ENCODE measurements at places on chromosomes 11 and 22.

GRCh38 chr11:93514712-93515111 is 28.5 kb downstream of the SMCO4 start:
- no peak for DNase-seq

DNA sequence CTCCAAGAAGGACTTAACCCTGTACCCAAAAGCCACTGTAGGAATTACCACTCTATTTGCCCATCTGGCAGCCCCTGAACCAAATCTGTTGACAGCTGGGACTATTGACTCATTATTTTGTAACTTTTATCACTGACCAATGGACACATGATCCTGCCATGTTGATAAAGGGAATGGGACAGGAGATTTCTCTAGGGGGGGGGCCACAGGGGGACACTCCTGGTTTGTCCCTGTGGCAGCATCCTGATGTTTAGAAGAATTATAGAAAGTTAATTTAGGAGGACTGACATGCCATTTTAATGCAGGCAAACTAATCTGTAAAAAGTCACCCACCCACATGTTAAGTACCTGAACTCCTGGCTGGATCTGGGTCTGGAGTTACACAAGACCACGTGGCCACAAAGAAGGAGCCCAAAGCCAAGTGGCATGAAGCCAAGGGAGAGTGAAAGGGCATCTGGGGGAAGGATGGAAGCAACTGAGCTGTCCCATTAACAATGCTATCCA is 558.1 kb downstream of the ETS1 start:
- no peak for DNase-seq

- DNase-seq, result no peak
Measured at GRCh38 chr22:50246242-50247175, 1.7 kb upstream of the TUBGCP6 start.

DNA sequence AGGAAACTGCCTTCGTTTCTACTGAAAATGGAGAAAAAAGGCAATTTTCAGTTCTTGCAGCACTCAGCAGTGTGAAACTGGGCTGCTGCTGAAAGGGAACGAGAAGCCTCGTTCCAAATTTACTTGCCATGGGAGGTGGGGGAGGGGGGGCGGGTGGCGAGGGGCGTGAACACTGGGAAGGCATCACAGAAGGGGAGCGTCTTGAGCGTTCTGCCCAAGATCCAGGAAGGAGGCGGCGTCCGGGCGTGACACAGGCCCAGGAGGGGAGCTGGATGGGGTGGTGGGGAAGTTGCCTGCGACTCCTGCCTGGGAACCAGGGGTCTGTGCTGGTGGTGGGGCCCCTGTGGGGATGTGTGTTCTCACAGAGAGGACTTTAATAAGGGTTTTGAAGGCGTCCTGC is 213.5 kb downstream of the CTTN start:
- DNase-seq, result no peak

DNA sequence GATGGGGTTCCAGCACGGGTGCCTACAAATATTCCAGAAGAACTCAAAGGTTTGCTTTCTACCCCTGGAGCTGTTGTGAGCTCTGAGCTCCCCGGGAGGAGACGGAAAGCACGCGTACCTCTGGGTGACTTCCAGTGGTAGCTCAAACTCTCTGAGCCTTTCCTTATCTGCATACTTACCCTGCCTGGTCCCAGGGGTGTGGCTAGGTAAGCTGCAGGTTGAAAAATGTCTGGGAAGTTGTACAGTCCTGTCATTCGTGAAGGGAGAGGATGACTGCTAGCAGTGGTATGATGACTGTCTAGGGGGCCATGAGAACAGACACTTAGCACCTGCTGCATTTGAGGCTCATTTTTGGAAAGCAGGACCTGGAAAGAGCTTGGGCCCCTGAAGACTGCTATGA is 111.5 kb downstream of the DSCAML1 start:
- no peak for DNase-seq

GRCh38 chr11:121588747-121589146 is 136.0 kb upstream of the SORL1-AS1 start:
- DNase-seq, result no peak

DNA sequence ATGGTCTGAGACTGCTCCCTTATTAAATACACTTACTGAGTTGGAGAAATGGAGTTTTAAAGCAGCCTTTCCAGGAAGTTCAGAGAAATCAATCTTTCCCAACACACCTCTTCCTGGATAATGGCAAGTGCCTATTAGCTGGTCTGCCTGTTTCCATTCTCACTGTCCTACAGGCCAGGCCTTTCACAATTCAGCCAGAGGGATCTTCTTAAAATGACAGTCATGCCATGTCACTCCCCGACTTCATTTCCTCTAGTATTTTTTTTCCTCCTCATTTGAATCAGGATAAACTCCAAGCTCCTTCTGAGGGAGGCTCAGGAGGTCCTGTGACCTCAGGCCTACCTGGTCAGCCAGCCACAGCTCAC is 62.6 kb downstream of the FDX1 start:
- DNase-seq, result no peak

- DNase-seq, result no peak
Measured at GRCh38 chr11:115220423-115220822, 283.8 kb downstream of the CADM1 start.

- peak; percentile 38 for DNase-seq
Measured at GRCh38 chr11:8812438-8812837, 98.6 kb upstream of the AKIP1 start.

- DNase-seq, result no peak
Measured at GRCh38 chr22:39925273-39925672, 24.4 kb downstream of the GRAP2 start.

DNA sequence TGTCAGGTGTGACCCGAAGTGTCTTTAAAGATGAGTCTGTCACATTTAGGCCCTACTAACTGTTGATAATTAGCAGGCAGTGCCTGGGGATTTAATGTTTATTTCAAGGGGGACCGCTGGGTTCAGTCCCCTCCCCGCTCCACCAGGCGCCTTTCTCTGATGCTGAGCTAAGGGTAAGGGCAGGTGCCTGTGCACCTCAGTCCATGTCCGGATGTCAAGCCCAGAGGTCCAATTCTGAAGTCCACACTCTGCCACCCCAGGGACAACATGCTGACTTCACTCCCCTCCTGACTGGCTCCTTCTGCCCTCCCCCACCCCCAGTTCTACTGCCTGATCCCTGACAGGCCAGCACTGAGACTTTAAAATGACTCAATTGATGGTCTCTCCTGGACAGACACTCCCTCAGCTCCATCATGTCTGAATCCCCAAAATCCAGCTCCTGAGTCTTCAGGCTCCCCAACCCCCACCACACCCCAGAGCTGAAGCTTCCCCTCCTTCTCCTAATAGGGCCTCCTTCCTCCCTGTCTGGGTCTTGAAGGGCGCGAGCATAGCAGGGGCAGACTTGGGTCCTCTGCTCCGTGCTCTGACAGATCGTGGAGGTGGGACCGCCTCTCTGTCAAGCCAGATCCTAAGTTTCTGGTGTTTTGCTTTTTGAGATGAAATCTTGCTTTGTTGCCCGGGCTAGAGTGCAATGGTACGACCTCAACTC is 49.8 kb upstream of the ANO1 start:
- no peak for DNase-seq

- DNase-seq, result no peak
Measured at GRCh38 chr11:71410363-71410966, 37.7 kb downstream of the DHCR7 start.

GRCh38 chr11:936199-936598 is 10.5 kb downstream of the AP2A2 start:
- DNase-seq, result no peak

DNA sequence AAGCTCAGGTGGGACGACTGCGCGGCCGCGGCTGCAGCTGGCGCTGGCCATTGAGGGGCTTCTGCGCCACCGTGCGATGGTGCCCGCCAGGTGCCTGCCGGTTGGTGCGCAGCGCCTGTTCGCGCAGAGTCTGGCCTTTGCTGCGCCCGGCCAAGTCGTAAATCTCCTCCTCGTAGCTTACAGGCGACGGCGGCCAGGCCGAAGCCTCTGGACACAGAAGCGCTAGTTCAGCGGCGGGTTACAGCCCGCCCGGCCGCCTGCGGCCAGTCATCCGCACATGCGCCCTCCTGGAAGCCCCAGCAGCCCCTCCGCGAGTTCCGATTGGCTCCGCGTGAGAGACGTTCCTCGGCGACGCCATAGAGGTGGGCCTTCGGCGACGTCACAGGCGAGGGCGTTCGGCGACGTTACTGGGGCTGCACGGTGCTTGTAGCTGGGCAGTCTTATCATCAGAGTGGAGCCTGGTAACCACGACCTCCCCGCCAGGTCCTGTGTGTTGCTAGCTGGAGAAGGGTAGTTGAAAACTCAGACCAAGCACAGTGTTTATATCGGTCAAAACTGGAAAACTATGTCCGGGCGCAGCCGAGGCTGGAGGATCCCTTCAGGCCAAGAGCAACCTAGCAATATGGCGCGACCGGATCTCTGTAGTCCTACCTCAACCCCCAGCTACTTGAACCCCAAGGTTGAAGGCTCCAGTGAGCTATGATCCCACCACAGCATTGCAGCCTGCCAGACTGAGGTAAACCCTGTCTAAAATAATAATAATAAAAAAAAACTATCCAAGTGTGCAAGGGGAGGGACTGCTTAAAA is 265.7 kb downstream of the OR4C45 start:
- DNase-seq, result no peak

GRCh38 chr22:36194971-36195370 is 6.6 kb downstream of the APOL4 start:
- peak; percentile 47 for DNase-seq

DNA sequence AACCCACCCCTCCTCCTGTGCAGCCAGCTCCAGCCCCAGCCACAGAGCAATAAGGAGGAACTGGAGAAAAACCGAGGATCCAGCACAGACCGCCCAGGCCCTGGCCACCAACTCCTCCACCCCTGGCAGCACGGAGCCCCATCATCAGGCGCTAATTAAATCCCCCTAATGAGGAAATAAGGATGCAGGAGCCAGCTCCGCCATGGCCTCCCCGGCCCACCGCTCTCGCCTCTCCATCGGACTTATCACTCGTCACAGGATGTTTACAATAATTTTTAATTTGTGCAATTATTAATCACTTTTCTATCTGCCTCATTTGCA is 42.6 kb downstream of the BUD13 start:
- no peak for DNase-seq

DNA sequence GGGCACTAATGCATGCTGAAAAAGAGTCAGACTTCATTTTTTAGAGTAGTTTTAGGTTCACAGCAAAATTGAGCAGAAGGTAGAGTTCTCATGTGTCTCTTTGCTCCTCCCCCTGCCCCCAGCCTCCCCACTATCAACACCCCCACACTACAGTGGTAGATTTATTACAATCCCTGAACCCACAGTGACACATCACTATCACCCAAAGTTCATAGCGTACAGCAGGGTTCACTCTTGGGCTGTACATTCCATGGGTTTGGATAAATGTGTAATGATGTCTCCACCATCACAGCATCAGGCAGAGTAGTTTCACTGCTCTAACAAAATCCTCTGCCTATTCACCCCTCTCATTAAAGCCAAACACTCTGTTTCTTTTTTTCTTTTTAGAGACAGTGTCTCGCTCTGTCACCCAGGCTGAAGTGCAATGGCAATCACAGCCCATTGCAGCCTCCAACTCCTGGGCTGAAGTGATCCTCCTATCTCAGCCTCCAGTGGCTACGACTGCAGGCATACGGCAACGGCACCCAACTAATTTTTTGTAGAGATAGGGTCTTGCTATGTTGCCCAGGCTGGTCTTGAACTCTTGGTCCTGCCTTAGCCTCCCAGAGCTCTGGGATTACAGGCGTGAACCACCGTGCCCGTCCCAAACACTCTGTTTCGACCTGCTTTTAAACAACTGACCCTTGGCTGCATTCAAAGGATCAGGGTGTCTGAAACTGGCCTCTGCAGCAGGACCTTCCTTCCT is 4.1 kb downstream of the BEST1 start:
- no peak for DNase-seq

GRCh38 chr11:9386901-9387300 is 2.4 kb downstream of the IPO7 start:
- DNase-seq, result no peak

DNA sequence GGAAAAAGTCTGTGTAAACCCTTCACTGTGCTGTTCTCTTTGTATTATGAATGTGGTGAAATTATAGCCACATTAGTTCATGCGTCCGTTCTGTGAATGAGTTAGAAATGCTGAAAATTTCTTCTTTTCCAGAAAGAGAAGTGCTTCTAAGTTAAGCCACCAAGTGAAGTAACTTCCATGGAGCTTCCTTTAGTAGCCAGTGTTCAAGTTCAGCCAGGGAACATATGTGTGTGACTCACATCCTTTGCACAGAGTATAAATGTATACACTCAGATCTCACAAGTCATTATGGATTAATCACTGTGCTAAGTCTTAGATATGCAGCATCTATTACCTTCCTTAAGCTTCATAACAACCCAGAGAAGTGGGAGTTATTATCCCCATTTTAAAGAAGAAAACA is 3.1 kb upstream of the MMP8 start:
- no peak for DNase-seq

DNA sequence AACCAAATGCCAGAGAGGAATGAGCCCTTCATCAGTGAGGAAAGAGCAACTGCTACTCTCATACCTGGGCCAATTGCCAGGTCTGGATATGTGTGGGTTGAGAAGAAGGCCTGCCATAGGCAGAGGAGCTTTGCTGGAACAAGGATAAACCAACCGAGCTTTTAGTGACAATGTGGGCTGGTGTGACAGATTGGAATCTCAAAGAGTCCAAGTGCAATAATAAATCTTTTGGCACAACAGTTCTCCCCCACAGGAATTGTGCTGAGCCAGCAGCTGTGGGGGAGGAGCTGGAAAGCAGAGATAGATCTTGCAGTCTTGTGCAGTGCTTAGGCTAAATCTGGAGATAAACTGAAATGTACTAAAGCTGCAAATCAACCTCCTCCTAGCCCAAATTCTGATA is 79.4 kb upstream of the ISX start:
- no peak for DNase-seq

- DNase-seq, result no peak
Measured at GRCh38 chr11:47002390-47002789, 65.8 kb downstream of the CSTPP1 start.

DNA sequence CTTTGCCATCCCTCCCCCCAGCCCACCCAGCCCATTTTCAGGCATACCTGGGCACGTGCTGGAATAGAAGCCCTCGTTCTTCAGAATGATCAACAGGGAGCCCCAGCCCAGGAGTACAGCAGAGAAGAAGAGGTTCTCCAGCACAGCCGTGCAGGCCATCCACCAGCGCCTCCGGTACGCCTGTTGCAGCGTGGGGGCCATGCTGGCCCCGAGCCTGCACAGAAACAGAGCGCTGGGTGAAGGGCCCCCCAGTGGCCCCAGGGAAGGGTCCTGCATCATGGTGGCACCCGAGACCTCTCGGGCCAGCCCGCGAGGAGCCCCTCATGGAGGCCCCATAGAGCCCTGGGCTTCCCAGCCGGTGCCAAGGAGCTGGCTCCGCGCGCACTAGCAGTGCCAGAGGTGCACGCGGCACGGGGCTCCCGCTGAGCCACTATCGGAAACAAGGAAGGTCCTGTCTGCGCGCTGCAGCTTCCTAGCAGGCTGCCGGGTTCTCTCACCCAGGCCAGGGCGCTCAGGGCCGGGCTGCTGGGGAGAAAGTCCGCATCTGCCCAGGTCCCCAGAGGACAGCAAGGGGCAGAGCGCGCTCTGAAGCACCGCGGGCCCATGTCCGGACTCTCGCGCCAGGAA is 1.5 kb downstream of the SLC43A1 start:
- no peak for DNase-seq

All from PC-9 (cell line).